Activated CD4-positive, alpha-beta memory T cell treated with anti-CD3 and anti-CD28 coated beads for 36 hours (primary cell): ENCODE measurements at places on chromosomes 2 and 18. TPM values are rescaled to one million over a fixed set of nuclear protein-coding genes. Genes with fewer than 3 reads are reported as not detected.

DNA sequence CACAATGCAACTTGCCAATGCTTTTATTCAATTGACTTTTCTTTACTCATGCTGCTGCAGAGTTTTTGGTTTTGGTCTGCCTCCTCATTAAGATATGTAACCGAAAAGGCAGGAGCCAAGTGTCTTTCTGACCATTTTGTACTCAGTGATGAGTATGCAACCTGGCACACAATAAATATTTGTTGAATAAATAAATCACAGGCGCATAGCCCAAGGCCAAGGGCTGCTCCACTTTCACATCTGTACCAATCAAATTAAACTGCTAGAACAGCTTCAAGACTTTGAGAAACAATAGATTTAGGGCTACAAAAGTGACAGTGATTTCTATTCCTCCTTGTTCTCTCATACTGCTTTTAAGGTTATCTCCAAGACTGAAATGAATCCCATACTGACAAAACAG, 828.2 kb downstream of the RNF144A start:
- no peak for DNase-seq

RAB6C gene
- total RNA-seq = not detected

GRCh38 chr18:49813069-49813318, 339 bp downstream of the ACAA2 start:
- DNase-seq = no peak

BCL11A gene
- total RNA-seq = not detected

IL1A gene
- total RNA-seq = 16.4 TPM

CBLN2 gene
- total RNA-seq = not detected

MC4R gene
- total RNA-seq = not detected

- DNase-seq = no peak
Observed at GRCh38 chr2:46976556-46977279, 61.1 kb upstream of the MCFD2 start.

DNA sequence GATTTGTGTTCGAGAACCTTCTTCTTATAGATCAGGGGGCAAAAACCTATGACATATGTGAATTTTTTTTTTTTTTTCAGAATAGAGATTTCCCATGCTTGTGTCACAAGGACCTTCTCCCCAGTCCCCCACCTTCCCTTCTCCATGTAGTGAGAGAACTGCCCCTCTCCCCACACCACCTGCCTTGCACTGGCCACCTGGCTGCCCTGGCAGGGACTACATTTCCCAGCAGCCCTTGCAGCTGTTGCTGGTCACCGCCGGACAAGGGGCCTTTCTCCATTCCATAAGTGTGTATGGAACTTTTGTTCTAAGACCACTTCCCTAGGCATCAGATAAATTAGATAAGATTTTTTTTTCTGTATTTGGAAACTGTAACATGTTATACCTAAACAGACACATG, 22.2 kb downstream of the MBP start:
- DNase-seq = peak; percentile 8

TXNDC2 gene
- not detected for total RNA-seq

DNA sequence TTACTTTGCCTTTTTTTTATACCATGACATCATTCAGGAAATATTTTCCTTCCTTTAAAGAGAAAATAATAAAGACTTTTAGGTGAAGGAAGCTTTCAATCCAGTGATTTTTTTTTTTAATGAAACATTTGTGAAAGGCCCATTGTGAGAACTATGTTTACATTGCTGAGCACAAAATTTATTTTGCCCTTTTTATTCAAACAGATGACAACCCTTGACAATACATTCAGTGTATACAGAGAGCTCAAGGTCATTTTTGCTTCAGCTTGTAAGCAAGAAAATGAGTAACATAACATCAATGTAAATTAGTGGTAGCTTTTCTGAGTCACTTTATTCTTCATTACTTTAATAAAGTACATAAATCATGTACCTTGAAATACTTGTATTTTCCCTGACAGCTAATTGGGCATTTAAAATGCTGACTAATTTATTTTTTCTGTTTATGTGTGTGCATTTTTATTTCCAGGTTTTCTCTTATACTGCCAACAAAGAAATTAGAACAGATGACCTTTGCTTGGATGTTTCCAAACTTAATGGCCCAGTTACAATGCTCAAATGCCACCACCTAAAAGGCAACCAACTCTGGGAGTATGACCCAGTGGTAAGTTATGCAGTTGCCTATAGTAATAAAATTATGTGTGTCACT, 121.6 kb downstream of the GALNT1 start:
- DNase-seq = no peak

- peak; percentile 59 for DNase-seq
Observed at GRCh38 chr2:85132834-85133637, at the start of gene TCF7L1. Gene TCF7L1 (plus strand): TSS chr2:85133392. CDS start chr2:85133685, 293 bp downstream.

DNA sequence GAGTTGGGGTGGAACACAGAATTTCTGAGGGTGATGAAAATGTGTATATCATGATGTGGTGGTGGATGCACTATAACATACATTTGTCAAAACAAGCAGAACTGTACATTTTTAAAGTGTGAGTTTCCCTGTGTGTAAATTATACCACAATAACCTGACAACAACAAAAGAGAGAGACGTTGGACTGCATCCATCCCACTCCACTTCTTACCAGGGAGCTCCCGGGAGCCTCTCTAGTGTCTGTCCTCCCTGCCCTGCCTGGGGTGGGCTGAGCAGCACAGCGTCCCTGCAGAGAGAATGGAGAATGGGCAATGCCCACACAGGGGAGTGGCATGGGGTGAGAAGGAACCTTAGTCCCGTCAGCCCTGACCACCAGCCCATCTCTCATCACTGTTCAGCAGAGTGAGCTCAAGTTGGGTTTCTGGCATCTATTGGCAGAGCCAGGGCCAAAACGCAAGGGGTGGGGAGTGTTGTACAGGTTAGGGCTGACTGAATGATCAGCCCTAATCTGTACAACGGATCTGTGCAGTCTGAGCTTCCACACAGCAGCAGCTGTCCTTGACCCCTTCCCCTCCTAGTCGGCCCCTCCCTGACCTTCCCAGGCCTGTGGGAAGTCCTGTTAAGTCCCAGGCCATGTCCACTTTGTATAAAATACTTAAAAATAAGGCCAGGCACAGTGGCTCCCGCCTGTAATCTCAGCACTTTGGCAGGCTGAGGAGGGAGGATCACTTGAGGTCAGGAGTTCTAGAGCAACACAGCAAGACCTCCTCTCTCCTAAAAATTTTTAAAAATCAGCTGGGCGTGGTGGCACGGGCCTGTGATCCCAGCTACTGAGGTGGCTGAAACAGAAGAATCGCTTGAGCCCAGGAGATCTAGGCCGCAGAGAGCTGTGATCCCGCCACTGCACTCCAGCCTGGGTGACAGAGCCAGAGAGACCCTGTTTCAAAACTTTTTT, 3.3 kb upstream of the PROC start:
- DNase-seq = no peak

GRCh38 chr18:78612801-78613200, 366.8 kb upstream of the SALL3 start:
- DNase-seq = no peak

DNA sequence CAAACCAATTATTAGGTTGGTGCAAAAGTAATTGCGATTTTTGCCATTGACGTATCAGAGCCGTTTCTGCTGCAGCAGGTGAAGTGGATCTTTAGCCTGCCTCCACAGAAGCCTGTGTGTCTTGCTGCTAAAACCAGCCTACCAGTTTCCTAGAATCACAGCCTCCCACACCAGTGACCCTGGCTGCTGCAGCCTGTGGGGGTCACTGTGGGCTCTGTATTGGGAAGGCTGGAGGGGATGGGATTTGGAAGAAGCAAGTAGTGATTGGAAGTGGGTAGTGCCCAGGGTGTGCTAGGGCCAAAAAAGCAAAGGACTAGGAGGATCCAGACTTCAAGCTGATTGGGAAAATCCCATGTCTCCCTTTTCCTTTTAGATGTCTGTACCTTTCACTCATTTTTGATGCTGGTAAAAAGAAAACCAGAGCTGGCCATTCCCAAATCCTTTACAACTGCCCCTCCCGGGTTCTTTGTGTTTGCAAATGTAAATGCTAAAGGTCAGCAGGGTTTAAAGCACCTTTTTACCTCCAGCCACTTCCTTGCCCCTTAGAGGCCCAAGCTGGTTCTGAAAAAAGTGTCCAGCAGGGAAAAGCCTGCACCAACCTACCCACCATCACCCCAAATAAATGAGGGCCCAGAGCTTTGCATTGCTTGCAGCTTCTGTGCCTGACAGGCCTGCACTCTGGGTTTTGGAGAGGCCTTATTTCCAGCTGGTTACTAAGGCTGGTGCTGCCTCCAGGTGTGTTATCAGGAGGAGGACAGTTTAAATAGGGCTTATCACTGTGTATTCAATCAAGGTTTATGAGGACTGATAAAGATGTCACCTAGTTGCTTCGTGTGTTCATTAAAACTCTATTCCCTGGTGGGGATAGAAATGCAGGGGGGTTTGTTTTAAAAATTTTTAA, 172.0 kb downstream of the MIB1 start:
- DNase-seq = no peak

DNA sequence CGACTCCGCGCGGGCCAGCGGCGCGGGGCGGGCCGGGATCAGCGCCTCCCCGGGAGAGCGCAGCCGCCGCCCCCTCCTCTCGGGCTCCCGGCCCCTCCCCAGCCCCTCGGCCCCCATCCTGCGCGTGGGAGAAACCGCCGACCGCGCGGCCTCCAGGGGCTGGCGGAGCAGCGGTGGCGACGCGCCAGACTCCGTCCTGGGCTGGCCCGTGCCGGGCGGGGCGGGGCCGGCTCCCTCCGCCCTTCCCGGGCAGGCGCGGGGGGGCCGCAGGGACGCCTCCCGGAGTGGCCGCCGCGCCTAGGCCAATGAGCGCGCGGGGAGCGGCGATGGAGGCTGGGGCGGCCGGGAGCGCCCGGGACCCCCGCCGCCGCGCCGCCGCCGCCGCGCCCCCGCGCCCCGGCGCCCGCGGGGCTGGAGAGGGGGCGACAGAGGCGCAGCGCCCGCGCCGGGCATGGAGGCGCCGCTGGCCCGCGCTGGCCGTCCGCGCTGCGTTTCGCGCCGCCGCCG, 49.1 kb downstream of the KCNIP3 start:
- peak; percentile 13 for DNase-seq

EFR3B gene
- 1.5 TPM for total RNA-seq

DNA sequence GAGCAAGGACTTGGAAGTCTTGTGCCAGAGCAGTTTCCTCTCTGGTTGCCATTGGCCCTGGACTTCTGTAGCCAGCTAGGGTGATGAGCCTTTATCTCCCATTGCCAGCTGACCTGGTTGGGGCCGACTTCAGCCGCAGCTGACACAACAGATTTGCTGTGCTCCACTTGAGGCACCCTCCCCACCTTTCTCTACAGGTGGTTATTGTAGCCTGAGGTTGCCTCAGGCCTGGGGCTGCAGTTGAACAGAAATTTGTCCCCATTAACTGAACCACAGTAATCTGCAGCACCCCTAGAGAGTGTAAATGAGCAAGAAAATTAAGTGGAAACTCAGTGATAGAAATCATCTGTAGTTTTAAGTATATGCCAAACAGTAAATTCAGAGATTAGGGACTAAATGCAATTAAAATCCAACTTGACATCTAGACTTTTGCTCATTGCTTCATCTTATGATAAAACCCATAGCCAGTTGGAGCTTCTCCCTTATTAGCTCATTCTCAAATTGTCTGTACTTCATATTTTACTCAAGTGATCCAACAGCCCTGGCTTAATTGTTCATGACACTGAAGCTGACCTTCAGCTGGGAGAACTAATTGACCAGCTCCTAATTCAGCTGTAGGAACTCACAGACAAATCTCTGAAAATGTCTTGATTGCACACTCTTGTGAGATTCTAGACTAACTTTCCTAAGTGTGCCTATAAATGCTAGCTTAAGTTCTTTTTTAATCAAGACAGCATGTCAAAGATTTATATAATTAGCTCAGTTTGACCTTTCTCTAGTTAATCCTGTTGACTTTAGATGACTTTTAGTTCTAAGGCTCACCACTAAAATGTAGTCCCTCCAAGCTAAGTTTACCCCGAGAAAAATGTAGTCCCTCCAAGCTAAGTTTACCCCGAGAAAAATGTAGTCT, 48.9 kb downstream of the COPS8 start:
- no peak for DNase-seq
